ENCODE measurements at places on chromosomes 4 and X. TPM values are rescaled to one million over a fixed set of nuclear protein-coding genes. Genes with fewer than 3 reads are reported as not detected.

GLRA2 gene
- not detected for total RNA-seq

MAGEA2B gene
- total RNA-seq = not detected

MAGEB17 gene
- total RNA-seq = not detected

TRIM75 gene
- not detected for total RNA-seq

NPNT gene
- 0.29 TPM for total RNA-seq

MAGEA10 gene
- not detected for total RNA-seq

NEK1 gene
- 10.4 TPM for total RNA-seq

TBX22 gene
- not detected for total RNA-seq

C4orf51 gene
- not detected for total RNA-seq

ITM2A gene
- total RNA-seq = 1.3 TPM

GAGE2A gene
- total RNA-seq = not detected

IL1RAPL1 gene
- 1.9 TPM for total RNA-seq

ASB12 gene
- total RNA-seq = under 0.01 TPM

SSX2B gene
- total RNA-seq = not detected

FATE1 gene
- total RNA-seq = not detected
